Activated T-cell treated with anti-CD3 and anti-CD28 coated beads for 24 hours (primary cell): ENCODE measurements at places on chromosomes 6 and 20.

DNA sequence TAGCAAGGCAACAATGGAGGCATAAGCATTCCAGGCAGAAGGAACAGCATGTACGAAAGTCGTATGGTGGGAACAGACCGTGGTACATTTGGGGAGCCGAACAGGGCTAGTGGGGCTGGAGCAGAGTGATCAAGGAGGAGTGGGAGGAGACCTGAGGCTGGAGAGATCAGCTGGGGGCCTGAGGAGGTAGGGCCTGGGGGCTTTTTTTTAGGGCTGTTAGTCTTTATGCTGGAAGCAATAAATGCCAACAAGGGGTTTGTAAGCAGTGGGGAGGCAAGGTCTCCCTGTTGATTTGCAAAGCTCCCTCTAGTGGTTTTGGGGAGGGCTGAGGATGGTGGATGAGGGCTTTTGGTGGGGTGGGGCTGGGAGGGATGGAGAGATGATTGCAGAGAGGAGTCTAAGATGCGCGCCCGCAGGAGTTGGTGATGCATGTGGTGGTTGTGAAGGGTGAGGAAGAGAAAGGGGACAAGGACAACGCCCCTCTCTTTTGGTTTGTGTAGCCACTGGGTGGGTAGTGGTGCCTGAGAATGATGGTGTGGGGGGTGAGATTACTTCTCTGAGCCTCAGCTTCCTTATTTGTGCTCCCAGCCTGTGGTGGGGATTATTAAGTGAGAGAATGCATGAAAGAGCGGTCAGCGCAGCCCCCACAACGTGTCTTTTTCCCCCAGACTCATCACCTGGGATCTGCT is 74.1 kb upstream of the TOX2 start:
- peak; percentile 28 for DNase-seq

- no peak for DNase-seq
These were observed at the start of gene HCK for GRCh38 chr20:32052090-32052777. Gene HCK, plus strand, starts transcription at chr20:32052242.

- DNase-seq = no peak
These were observed 20.6 kb upstream of the SLC9A8 start for GRCh38 chr20:49792006-49792405.

DNA sequence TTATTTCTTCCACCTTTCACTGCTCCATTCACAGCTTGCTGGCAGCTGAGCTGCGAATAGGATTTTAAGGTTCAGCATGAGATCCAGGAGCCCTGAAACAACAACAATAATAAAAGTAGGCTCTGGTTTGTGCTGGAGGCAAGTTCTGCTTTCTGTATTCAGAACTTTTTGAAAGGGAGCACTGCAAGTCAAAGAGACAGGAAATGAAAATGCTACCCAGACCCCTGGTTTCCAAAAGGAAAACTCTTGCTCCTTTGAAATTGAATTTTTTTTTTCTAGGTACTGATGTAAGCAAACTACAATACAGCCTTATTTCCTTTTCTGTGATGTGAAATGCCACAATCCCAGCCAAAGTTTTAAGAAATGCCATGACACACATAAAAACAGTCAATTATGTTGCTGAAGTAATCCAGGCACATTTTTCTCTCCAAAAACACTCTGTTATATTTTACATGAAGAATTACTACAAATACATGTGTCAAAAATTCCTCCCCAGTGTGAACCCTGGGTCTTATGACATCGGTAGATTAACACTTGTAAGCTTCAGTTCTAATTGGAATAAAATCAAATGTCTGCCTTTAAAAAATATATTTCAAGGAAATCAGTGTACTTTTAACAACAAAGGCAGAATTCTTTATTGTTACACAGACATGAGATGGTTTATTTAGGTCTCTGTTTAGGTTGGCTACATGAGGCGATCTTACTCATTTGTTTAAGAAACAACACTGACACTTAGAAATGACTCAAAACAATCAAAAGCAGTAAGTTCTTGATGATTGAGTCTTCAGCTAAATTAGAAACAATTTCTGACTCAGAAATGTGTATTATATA is 656.7 kb downstream of the EPHA7 start:
- DNase-seq = no peak
